ENCODE measurements at places on chromosomes 6 and 20.
A peak's percentile ranks its signal among the peaks of the same experiment; 100 is the strongest.

DNA sequence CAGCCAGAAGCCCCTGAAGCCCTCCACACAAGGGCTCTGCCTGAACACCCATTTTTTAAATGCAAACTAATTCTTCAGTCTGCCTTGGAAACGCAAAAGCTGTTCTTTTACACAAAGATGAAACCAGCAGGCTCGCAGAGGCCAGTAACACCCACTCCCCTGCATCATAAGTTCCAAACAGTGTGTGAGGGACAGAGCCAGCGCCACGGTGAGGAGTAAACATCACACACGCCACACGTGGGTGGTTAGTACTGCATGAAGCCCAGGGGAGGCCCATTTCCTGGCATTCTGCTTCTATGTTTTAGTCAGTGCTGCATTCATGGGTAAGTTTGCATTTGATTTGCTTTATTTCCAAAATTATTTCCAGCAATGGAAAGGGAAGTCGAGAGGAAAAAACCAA lies 217.7 kb upstream of the RIN2 start:
- DNase-seq = peak; percentile 7

DNA sequence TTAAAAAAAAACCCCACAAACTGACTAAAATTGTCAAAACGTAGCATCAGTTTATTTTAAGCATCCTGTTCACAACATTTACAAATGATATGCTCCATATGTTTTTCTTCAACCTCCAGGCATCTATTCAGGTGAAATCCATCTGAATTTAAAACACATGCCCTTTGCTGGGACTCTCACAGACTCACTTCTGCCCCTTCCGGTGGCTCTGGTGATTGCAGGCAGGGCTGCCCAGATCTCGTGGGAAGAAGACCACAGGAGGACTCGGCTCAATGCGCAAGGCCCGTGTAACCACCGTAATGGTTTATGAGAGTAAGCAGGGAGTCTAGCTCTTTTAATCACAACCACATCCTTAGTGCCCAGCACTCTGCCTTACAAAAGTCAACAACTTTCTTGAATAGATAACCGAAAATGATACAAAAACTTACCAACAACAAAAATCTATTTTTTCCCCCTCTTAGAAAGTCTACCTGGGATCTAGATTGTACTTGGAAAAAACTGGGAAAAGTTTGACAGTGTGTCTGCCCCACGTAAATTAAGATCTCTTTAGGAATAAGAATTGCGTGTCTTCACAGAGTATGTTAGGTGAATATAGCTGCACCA lies 139.1 kb downstream of the KIF16B start:
- peak; percentile 35 for DNase-seq

- DNase-seq = peak; percentile 69
Measured at GRCh38 chr6:142945446-142946180, 637 bp upstream of the HIVEP2 start.

DNA sequence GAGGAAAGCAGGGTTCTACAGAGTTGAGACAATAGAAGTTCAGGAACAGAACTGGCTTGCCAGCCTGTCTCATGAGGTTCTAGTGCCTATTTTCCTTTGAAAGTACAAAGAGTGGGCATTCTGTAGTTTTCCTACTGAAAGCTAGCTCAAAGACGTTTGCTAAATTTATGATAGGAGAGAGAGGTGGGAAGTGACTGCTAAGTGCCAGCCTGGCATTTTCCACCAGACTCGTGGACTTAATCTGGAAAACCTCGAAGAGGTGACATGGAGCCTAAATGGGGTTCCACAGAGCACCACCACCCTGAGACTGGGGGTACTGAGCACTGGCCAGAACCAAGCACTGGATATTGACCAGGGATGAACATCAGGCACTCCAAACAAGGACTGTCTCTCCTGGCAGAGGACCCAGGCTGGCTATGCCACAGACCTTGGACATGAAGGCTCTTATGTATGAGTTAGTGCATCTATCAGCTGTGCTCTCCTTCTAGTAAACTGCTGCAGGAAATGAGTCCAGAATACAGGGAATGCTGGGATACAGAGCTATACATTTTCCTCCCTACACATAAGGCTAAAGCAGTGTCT lies 7.1 kb downstream of the PEX6 start:
- no peak for DNase-seq

DNA sequence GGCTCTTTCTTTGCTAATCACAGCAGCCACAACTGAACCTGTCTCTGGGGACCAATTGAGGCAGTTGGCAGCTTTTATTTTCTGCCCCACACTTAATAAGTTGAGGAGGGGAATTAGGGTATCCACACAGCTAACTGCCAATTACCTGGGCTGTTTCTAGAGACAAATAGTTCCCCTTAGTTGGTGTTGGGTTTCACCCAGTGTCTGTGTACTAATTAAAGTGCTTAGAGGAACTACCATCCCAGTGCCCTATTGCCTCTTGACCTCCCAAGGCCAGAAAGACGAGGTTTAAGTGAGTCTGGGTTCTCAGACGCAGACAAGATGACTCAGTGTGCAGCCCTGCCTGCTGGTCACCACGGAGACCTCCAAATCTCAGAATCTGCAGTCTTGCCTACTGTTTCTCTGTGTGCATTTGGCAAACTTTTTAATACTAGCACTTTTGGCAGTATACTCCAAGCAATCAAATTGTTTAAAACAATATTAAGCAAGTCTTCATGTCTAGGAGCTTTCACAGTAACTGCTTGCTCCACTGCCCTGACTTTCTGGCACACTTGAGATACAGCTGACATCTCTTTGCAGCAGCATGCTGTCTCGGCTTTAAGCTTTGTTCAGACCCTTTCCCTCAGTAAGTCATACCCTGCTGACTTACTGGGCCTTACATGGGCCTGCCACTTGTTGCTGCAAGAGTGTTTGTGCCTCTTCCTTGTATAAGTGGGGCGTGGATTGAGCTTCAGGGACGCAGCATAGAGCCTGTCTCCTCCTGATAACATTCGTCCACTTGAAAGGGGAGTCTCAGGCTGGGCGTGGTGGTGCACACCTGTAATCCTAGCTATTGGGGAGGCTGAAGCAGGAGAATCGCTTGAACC lies 31.9 kb downstream of the STK35 start:
- no peak for DNase-seq

DNA sequence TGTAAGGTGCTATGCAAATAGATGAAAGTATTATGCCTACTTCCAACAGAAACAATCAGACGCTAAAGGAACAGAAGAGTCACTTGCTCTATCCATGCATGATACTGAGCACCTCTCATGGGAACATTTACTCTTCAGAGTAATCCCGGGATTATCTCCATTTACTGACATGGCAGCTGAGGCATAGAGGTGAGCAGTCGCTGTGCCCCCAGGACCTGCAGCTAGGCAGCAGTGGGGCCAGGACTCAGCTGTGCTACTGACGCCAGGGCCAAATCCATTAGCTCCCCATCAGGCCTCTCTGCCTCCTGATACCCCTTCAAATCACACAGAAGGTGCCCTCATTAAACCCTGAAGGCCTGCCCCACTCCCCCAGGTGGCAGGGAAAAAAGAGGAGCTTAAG lies 51.9 kb downstream of the TRAM2 start:
- DNase-seq = no peak

Data from T-cell (primary cell).